RCC 7860 (cell line): ENCODE measurements at places on chromosomes 3 and 15.

- DNase-seq = no peak
Measured at GRCh38 chr3:72279631-72280041, 494.7 kb upstream of the PROK2 start.

DNA sequence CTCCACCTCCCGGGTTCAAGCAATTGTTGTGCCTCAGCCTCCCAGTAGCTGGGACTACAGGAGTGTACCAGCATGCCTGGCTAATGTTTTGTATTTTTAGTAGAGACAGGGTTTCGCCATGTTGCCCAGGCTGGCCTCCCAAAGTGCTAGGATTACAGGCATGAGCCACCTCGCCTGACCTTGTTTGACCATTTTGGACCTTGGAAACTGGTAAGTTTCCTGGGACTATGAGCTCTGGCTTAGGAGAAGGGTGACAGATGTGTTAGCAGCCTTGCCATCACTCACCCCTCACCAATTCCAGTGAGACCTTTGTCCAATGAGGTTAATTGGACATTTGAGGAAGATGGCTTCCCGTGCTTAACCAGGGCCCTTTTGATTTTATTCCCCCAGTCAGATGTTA, 19.9 kb downstream of the DNASE1L3 start:
- no peak for DNase-seq

DNA sequence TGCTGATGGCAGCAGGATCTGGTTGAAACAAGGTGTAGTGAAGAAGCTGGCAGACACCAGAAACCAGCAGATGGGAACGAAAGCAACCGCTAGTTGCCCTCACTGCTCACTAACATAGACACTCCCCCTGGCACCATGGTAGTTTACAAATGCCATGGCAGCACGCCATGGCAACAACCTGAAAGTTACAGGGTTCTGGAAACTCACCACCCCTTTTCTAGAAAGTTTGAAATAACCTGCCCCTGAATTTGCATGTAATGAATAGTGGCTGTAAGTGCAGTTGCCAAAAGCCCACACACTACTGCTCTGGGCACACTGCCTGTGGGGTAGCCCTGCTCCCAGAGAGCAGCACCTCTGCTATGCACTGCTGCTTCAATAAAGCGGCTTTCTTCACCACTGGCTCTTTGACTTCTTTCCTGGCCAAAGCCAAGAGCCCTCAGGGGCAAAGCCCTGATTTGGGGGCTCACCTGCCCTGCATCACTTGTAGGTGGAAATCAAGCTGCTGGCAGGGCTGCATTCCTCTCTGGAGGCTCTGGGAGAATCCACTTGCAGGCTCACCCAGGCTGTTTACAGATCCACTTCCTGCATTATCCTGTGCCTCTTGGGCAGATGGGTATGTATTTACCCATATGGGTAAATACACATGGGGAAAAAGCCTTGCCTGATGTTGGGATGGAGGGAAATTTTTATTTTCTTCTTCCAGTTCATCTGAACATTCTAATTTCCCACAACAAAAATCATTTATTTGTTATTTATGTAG, 2.0 kb upstream of the GP9 start:
- DNase-seq = no peak

DNA sequence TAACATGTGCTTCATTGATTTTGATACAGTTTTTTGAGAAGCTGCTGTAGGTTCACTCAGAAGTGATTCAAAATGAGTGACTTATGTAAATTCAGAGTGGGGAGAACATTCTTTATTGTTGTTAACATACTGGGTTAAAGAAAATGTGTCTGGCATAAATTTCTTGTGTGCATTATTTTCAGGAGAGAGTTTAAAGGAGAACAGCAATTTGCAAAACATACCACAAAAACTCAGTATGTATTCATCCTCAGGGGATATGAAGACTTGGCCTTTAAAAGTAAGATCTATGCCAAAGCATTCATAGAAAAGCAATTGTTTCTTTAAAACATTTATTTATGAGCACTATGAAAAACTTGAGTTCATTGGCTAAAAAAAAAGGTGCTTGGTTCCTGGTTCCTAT, 1089.8 kb downstream of the ROBO2 start:
- no peak for DNase-seq

GRCh38 chr3:60636846-60637245, 614.4 kb downstream of the FHIT start:
- no peak for DNase-seq

- peak; percentile 29 for DNase-seq
Measured at GRCh38 chr3:160941885-160942494, 163.2 kb downstream of the B3GALNT1 start.
